Epithelial cell of proximal tubule (primary cell): ENCODE measurements at places on chromosomes 6 and 20.

- DNase-seq: no peak
Measured at GRCh38 chr20:2909953-2910352, 36.7 kb downstream of the PTPRA start.

GRCh38 chr6:324729-325125 is 32.4 kb downstream of the DUSP22 start:
- DNase-seq: no peak

- no peak for DNase-seq
Measured at GRCh38 chr20:47256668-47257236, 99.7 kb downstream of the ZMYND8 start.

DNA sequence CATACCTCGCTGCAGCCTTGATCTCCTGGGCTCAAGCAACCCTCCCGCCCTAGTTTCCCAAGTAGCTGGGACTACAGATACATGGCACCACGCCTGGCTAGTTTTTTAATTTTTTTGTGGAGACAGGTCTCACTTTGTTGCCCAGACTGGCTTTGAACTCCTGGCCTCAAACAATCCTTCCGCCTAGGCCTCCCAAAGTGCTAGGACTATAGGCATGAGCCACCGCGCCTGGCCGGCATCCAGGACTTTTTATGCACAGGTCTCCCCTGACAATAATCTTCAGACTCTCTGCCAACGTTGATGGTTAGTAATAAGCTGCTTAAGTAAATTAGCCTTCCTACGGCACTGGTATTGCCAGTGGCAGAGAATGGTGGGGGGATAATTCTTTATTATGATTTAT is 110.5 kb upstream of the MTHFD1L start:
- no peak for DNase-seq

GRCh38 chr6:155372256-155372655 is 58.0 kb upstream of the TFB1M start:
- no peak for DNase-seq

- no peak for DNase-seq
Measured at GRCh38 chr6:12022953-12023388, 10.9 kb downstream of the HIVEP1 start.

- DNase-seq: no peak
Measured at GRCh38 chr6:35798706-35799105, 1.6 kb upstream of the CLPS start.
